ENCODE measurements at places on chromosomes 6 and 20. TPM values are rescaled to one million over a fixed set of nuclear protein-coding genes. Genes with fewer than 3 reads are reported as not detected.

GRCh38 chr6:152458648-152459644, 178.2 kb downstream of the SYNE1 start:
- no peak for DNase-seq

DNA sequence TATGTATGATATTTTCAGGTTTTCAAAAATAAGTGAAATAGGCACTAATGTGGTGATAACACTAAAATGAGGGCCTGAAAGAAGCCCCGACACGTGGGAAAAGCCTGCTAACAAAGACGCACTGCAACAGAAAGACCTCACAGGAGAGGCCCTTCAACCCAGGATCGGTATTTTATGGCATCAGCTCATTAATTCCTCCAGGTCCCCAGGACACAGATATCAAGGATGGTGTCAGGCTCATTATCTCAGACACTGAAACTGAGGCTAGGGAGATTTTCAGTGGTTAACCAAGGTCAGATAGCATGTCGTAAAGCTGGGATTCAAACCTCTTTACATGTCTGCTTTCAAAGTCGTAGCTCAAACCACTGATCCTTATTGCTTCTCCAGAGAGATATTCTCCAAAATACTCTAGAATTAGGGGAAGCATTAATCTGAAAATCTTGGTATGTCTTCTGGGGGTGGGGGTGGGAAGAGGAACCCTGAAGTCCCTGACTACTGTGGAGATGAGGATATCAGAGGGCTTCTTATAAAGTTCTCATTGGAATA, 64.1 kb downstream of the PPP1R3G start:
- no peak for DNase-seq

DNA sequence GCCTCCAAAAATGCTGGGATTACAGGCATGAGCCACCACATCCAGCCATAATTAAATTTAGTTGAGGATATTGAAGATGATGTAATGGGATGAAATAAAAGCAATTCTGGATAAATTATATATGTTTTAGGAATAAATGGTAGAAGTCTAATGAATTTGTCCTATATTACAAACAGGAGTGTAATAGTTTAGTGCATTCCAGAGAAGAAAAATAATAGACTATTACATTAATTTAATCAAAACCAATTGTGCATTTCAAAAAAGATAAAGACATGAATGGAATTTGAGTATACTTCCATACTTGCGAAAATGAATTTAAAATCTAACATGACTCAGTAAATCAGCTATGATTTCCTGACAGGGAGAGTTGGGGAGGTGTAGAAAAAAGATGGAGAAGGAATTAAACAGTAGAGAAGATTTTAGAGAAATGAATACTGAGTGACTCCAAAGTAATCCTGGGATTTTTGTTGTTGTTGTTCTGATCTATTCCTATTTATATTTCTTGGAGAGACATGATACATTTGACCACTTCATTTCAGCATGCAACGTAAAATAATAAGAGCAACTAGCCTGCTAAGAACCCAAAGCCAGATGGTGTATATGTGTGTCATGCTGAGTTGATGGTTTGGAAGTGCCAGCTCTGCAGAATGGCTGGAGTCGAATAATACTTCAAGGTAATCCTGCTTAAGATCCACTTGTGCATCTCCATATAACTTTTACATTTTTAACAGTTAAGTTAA, 67.4 kb downstream of the AIG1 start:
- DNase-seq, result no peak

DNA sequence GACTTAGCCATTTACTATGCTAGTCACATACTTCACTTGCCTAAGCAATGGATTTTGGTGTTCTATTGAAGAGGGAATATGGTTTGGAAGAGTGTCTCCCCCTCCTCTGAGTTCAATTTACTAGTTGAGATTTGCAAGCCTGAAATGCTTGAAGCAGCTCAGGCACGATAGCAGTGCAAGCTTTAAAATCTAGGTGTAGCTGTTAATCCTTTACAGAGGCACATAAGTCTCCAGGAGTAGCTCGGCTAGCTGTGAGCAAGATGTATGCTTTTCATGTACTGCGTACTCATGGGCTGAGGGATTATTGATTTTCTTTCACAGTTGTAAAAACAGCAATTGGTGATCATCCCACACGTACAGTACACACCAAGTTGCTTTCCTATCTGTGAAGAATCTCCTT, 726 bp downstream of the FLRT3 start:
- no peak for DNase-seq

DNA sequence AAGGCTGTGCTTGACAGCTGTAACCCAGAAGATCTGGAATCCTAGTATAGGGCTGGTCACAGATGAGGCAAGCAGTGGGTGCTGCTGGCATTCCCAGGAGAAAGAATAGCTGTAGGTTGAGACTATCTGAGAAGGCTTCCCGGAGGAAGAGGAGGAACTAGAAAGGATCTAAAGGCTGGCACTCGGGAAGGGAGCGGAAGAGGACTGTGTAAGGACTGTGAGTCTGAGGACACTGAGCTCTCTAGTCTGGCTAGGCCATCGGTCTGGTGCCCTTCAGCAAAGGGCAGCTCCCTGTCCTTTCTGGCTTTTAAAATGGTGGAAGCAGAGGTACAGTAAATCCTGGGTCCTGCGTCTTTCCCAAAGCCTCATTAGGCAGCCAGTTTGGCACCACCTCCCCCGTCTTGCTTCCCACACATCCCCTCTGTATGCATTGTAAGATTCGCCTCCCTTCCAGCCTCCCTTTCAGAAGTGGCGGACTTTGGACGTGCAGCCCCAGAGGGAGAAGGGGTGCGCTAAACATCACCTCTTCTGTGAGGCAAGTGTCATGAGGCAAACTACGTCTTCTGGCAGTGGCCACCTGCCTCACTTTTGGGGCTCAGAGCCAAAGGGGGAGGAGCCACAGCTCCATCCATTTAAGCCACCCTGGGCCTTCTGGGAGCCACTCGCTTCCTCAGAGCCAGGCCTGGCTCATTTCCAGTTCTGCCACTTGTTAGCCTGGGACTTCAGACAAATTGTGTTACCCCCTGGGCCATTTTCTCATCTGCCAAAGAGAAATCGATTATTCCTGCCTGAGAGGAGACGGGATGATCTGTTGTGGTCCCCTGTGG, 8.6 kb downstream of the SNPH start:
- no peak for DNase-seq

Gene PARD6B
- total RNA-seq, result 0.13 TPM

Gene PDYN
- not detected for total RNA-seq
